D721Med (cell line): ENCODE measurements at places on chromosomes 1 and 21.
A peak's percentile ranks its signal among the peaks of the same experiment; 100 is the strongest.

DNA sequence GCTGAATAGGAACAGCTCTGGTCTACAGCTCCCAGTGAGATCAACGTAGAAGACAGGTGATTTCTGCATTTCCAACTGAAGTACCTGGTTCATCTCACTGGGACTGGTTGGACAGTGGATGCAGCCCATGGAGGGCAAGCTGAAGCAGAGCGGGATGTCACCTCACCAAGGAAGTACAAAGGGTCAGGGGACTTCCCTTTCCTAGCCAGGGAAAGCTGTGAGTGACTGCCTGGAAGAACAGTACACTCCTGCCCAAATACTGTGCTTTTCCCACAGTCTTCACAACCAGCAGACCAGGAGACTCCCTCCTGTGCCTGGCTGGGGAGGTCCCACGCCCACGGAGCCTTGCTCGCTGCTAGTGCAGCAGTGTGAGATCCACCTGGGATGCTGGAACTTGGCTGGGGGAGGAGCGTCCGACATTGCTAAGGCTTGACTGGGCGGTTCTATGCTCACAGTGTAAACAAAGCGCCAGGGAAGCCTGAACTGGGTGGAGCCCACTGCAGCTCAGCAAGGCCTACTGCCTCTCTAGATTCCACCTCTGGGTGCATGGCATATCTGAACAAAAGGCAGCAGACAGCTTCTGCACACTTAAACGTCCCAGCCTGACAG lies 14.7 kb downstream of the CR1L start:
- no peak for DNase-seq

- DNase-seq, result no peak
These were observed 168.9 kb upstream of the C21orf91 start for GRCh38 chr21:17988102-17988437.

GRCh38 chr1:223133824-223134435 lies 9.1 kb downstream of the TLR5 start:
- DNase-seq, result peak; percentile 92

DNA sequence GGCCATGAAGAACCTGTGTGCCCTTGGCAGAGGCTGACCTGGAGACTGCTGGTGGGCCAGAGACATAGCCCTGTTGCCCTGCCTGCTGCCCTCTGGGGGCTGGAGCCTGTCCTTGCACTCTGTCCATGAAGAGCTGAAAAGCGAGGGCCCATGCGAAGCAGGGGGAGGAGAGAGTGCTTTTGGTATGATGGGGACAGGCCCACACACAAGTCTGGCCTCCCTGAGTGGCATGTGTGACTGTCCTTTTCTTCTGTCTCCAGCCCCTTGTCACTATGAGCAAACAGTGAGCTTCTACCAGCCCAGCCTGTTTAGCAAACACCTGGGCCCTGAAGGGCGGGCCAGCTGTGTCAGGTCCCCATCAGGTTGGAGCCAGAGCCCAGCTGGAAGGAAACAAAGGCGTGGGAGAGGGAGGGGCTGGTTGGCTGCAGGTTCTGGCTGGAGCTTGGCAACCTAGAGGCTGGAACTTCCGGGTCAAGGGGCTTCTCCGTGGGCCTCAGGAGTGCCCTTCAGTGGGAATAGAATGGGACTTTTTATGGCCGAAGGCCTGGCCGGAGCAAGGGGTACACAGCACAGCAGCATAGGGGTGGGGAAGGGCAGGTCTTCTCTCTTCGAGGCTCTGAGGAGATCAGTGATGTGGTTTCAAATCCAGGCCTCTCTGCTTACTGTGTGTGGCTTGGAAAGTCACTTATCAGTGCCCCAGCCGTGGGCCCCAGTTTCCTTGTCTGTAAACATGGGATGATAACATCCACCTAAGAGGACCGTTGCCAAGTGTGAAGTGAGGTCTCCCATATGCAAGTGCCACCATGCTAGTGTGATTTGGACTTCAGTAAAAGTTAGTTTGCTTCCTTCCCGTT lies 14.3 kb downstream of the QSOX1 start:
- no peak for DNase-seq

DNA sequence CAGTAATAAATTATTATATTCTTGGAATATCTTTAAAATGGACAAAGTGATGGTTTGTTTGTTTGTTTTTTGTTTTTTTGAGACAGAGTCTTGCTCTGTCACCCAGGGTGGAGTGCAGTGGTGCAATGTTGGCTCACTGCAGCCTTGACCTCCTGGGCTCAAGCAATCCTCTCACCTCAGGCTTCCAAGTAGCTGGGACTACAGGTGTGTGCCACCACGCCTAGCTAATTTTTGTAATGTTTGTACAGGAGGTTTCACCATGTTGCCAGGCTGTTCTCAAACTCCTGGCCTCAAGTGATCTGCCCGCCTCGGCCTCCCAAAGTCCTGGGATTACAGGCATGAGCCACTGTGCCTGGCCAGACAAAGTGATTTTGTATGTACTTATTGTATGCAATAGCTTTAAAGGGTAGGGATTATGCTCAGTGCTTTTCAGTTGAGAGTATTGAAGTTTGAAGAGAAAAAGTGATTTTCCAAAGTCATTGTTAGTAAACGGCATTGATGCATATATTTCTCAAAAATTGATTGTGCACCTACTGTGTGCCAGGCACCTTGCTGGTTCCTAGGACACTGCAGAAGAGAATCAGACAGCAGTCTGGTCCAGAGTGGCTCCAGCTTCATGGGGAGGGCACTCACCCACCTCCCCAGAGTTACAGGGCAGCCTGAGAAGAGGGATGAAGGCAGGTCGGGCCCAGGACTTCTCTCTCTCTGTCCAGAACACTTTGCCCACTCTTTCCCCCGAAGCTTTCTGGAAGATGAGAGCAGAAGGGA lies 34.2 kb upstream of the TTC22 start:
- no peak for DNase-seq

- DNase-seq, result no peak
These were observed 358.4 kb upstream of the ST6GALNAC5 start for GRCh38 chr1:76508871-76509270.

DNA sequence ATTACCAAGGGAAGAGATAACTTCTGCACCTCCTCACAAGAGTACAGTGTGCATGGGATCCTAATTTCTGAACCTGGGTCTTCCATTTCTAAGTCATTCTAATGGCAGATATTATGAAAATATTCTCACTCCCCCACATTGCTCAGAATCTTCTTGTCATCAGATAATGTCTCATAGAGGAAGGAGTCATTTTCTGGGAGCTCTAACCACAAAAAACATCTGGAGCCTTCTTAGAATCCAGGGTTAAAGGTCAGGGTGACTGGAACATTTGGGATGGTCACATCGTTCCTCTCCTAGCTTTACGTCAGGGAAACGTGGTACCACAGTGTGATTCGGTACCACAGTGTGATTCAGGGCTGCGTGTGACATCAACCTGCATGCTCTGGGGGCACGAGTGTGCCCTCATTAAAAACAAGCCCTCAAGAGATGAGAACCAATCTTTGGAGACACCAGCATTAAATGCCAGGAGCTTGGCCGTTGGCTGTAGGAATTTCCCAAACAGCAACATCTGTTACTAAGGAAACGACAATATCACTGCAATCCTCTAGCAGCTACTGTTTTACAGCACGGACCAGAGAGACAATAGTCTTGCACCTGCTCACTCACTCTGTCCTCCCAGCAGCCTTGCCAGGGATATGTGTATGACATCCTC lies 179.1 kb downstream of the PSMG1 start:
- no peak for DNase-seq

DNA sequence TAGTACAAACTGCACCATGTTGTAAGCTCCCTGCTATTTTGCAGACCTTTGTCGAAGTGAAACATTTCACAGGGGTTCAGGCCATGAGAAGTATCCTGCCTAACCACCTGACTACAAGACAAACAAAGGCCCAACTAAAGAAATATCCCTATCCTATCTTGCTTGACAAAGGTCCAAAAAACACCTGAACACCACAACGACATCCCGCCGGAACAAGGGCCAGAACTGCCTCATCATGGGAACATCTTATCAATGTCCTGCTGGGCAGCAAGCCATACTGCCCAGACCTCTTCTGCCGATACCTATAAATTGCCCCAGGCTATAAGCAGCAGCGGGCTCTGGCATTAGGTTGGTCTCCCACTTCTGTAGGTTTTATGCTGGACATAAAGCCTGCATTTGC lies 12.3 kb downstream of the MYSM1 start:
- DNase-seq, result no peak

DNA sequence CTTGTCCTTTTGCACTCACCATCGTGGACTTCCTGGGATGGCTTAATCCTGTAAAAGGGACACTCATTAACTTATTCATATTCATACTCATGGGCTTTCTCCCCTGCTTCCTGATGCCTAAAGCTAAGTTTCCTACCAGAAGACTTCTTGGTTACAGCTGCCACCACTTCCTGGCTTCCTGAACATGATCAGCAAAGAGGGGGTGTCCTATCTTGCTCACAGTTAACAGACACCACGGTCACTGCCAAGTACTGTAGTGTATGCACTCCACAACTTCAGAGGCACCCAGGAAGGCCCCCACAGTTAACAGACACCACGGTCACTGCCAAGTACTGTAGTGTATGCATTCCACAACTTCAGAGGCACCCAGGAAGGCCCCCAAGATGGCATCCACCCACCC lies 177.8 kb downstream of the SIPA1L2 start:
- DNase-seq, result no peak

DNA sequence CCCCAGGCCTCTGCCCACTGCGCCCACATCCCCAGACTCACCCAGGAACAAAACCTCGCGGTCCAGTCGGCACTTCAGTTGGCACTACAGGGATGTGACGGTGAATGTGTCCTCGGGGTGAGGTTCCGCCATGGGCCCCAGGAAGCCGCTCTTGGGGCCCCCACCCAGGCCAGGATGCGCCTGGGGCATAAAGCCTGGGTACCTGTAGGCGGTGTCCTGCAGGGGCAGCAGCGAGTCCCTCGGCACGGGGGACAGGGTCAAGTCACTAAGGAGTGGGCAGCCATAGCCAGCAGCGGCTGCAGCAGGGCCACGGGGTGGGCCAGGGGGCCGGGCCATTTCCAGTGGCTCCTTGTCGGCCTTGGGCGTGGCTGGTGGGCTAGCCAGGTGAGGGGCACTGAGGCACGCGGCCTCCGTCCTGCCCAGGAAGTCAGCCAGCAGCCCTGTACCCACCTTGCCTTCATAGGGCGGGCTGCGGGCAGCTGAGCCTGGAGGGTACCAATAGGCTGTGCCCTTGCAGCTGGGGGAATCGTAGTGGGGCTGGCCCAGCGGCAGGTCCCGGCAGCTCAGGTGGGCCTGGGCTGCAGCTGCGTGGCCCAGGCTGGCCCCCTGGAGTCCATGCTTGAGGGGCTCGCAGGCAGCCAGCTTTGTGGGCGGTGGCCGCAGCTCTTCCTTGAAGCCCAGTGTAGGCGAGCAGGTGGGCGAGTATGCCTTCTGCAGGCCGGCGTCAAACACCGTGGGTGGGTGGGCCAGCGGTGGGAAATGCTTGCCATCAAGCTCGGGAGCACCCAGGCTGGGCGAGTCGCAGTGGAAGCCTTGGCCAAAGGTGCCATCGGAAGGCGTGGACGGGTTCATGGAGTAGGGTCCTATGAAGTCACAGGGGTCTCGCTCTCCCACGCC lies 56.5 kb downstream of the AHDC1 start:
- no peak for DNase-seq

DNA sequence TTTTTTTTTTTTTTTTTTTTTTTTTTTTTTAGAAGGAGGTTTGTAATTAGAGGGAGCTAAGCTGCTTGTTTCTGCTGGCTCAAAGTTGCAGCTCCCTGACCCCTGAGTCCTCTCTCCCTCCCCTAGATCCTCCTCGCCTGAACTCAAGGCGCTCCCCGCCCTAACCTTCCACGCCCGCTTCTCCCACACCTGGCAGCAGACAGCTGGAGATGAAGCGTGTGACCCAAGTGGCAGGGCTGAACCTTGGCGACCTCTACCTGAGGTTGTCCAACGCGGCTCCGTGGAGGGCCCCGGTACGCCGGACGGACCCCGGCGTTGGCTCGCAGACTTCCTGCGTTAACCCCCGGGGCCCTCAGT lies 795 bp downstream of the NGF start:
- DNase-seq, result peak; percentile 31

DNA sequence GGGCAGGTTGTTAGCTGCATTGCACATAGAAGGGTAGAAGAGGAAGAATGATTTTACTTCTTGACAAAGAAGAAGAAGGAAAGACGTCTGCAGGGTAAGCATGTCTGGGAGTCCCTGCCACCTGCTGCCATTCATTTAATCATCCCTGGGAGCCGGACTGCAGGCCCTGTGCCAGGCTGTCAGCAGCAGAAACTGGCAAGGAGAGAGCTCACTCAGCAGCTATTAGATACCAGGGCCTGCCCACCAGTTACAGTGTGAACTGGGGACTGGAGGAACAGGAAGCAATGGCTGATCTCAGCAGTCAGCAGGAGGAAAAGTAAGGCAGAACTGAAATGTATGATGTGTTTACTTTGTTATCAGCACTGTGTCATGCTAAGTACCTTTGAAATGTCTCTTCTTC lies 75.7 kb upstream of the C1orf87 start:
- no peak for DNase-seq

- no peak for DNase-seq
These were observed 6.7 kb upstream of the LGALS8 start for GRCh38 chr1:236516929-236517704.

DNA sequence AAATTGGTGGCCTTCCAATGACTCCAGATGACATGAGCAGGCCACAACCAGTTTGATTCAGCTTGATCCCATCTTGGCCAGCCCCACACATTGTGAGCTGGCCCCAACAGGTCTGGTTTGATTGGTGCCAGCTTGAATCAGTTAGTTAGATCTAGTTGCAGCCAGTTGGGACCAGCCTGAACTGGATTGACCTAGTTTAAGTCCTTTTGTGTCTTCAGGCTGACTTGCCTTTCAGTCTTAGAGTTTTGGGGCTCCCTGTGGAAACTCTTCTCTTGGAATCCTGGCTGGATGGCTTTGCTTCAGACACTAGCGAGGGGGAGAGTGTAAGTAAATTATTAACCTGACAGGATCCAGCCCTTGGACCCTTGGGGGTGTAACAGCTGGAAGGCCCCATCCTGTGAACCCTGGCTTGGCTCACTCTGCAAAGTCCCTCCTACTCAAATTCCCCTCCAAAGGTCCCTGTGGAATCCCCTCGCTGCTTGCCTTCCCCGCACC lies 36.2 kb upstream of the POU3F1 start:
- DNase-seq, result no peak

DNA sequence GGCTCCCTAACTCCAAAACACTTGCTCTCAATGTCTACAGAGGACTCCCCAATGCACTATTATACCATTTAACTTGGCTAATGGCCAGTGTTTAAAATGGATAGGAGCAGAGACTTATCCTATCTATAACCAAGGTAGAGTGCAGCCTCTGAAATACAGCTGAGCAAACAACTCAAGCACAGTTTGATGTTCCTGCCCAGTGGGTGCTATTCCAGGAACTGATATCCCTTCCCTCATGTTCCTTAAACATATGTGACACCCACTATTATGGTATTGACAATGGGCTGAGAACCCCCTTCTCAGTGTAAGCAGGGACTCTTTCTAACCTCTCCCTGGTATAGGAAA lies 51.7 kb downstream of the SH3GLB1 start:
- no peak for DNase-seq

GRCh38 chr1:47180603-47181094 lies 9.2 kb downstream of the PDZK1IP1 start:
- no peak for DNase-seq

GRCh38 chr1:25914074-25914995 lies 8.1 kb upstream of the STMN1 start:
- DNase-seq, result no peak
